ENCODE measurements at places on chromosomes 11 and 22.

DNA sequence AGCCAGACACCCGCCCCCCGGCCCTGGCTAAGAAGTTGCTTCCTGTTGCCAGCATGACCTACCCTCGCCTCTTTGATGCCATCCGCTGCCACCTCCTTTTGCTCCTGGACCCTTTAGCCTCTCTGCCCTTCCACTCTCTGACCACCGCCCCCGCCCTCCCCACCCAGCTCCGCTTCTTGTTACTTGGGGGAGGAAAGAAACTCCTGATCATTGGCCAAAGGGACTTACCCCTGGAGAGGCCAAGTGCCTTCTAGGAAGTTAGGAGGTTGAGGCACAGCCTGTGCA lies at the start of gene PRR33:
Gene PRR33, minus strand, starts transcription at position 65 of the 285 bp plus-strand sequence. CDS start 1,311 bp downstream, outside the sequence.
- DNase-seq = no peak

DNA sequence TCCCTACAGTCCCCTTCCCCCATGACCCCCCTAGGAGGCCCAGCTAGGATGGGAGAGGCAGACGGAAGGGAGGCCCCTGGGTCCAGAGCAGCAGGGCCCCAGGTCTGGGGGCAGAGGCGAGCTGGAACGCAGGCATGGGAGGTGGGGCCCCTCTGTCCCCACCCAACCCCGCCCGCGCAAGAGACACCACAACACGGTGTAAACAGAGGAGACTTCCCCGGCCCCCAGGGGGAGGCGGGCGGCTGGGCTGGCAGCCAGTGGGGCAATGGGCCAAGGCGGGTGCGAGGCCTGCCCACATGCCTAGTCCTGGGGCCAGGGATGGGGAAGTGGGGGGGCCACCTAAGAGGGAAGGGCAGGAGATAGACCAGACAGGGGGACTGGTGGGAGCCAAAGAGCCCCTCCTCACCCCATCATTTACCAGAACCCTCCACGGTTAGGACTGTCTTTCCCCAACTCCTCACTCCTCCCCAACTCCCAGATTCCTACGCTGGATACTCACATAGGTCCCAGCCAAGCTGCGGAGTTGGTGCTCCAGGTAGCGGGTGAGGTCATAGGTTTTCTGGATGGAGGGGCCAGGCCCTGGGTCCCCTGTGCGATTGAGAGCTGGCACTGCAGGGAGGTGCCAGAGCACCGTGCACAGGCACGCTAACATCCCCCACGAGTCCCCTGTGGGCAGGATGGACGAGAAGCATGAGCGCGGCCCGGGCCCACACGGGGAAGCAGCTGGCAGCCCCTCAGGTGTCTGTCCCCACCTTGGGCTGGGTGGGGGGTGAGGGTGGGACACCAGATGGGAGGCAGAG lies 6.2 kb downstream of the CLCF1 start:
- no peak for DNase-seq

- no peak for DNase-seq
Observed at GRCh38 chr11:19546325-19546724, 166.3 kb upstream of the NAV2 start.

DNA sequence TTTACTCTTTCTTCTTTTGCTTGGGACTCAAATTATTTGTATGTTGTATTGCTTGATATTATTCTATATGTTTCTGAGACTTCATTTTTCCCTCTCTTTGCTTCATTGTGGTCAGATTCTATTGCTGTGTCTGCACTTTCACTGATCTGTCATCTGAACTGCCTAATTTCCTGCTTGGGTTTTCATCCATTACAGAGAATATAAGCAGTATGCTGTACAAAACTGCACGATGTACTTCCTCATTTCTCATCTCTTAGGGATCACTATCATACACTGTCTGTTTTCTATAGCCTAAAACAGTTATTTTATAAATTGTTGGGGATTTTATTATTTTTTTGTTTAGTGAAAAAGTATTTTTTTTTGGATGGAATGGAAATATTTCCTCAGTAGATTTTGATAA lies 736.7 kb upstream of the ANO5 start:
- DNase-seq = no peak

- DNase-seq = no peak
Observed at GRCh38 chr11:129346916-129347315, 28.7 kb upstream of the BARX2 start.

DNA sequence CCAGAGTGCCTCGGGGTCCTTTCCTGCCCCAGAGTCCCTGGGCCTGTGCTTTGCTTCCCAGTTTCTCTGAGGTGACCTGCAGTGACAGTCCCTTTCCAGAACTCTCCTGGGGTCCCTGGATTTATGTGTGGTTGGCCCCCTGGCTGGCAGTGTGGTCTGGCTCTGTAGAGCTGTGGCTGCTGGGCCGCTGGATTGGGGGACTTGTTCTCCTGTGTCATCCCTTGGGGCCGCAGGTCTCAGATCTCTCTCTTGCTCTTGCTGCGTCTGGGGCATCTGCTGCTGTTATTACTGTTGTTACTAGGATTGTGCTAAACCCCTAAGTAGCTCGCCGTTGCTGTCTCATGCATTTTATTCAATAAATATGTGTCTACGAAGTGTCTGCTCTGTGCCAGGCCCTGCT lies 31.9 kb downstream of the FAM83F start:
- DNase-seq = no peak

- DNase-seq = no peak
Observed at GRCh38 chr11:27039873-27040272, 742 bp upstream of the BBOX1 start.

GRCh38 chr11:16669799-16670415 lies 68.5 kb upstream of the C11orf58 start:
- no peak for DNase-seq

DNA sequence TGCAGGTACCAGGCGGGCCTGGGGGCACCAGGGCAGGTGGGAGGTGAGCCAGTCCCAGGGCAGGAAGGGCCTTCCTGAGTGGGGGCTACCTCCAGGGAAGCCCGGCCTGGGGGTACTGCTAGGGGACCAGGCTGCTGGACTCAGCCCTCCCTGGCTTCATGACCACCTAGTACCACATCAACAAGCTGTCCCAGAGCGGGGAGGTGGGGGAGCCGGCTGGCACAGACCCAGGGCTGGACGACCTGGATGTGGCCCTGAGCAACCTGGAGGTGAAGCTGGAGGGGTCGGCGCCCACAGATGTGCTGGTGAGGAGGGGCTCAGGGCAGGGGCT lies 6.7 kb downstream of the TRPT1 start:
- no peak for DNase-seq

DNA sequence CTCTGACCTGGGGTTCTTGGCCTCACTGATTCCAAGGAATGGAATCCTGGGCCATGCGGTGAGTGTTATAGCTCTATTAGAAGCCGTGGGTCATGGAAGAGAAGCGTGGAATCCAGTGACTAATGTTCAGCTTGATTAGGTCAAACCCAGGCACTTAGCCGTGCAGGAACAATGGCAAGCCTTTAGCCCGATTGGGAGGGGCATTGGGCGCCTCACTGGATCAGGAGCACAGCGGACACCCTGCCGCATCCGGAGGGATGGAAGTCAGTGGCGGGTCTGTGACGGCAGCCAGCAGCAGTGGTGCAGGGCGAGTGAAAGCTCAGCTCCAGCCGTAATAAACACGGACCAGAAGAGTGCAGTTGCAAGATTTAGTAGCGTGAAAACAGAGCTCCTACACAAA lies 20.5 kb upstream of the SLC17A6 start:
- DNase-seq = no peak

DNA sequence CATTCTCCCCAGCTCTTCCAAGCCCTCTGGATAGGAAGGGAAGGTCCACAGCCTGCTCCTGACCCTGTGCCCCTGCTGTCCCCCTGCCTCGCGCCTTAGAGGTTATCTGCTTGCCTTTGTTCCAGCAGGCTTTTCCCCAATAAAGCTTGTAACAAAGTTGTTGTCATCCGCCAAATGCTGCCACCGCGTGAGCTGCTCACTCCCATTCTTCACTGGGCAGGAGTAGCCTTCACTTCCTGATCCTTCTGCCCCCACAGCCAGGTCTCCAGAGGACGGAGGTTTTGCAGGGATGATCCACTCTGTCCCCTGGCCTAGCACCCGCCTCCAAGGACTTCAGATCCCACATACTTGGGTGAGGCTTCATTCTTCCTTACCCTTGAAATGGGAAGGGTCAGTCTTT lies 94.0 kb upstream of the RASSF10 start:
- DNase-seq = no peak

DNA sequence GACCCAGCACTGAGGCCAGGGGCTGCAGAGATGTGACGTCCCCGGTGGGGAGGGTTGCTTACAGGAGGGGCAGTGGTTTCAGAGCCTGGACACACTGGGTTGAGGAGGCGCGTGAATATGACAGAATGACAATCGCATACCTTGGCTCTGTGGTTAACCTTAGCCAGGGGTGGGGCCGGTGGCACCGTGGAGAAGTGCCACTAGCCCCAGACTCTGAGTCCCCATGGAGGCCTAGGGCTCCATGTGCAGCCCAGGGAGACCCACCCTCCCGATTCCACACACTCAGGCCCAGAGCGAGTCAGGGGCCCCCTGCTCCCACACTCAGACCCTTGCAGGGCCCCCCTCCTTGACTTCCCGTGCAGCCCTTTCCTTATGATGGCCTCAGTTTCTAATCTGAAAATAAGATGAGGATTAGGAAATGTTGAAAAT lies 3.6 kb upstream of the ACR start:
- DNase-seq = no peak

DNA sequence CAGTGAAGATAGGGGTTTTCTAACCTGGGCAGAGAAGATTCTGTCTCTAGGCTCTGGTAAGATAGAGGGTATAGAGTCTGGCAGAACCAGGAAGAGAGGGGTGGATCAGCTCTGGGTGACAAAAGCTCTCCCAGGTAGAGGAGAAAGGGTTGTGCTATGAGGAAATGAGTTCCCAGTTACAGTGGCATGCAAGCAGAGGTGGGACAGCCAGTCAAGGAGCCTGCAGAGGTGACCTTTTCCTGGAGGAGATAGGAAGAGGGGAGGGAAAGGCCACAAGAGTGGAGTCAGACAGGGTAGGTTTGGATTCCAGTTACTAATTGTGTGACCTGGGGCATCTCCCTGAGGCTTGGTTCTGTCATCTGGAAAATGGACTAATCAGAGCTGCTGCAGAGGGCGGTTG lies 3.4 kb upstream of the CAPN5 start:
- no peak for DNase-seq

- no peak for DNase-seq
Observed at GRCh38 chr11:134542401-134543165, 130.5 kb upstream of the B3GAT1 start.

- DNase-seq = no peak
Observed at GRCh38 chr11:114039551-114039950, 20.0 kb upstream of the ZBTB16 start.

DNA sequence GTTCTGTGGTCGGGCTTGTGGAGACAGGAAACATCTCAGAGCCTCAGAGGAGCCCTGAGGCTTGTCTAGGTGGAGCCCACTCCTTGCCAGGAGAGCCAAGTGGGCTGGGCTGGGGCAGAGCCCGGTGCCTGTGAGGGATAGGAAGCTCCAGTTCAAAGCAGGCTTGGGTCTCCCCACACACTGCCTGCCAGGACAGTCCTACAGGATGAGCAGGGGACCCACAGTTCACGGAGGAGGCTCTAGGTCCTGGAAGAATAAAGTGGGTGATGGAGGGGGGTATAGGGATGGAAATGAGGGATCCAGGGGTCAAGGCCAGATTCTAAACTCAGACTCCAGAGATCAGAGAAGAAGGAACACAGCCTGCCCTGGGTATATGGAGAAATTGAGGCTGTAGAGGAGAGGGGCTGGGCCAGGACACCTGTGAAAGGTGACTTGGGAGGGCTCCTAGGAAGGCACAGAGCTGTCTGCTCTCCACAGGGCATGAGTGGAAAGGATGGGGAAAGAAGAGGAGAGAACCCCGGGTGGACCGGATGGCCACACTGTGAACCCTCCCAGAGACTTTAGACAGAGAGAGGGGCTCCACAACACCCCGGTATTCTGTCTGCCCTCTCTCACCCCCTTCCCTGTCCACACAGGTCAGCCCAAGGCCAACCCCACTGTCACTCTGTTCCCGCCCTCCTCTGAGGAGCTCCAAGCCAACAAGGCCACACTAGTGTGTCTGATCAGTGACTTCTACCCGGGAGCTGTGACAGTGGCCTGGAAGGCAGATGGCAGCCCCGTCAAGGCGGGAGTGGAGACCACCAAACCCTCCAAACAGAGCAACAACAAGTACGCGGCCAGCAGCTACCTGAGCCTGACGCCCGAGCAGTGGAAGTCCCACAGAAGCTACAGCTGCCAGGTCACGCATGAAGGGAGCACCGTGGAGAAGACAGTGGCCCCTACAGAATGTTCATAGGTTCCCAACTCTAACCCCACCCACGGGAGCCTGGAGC lies 7.4 kb downstream of the IGLL5 start:
- no peak for DNase-seq

GRCh38 chr22:35352214-35353111 lies 28.4 kb upstream of the HMOX1 start:
- peak; percentile 21 for DNase-seq

- DNase-seq = no peak
Observed at GRCh38 chr11:122235615-122236014, 119.6 kb upstream of the BLID start.

GRCh38 chr11:103959279-103959942 lies 77.0 kb upstream of the DDI1 start:
- DNase-seq = no peak

DNA sequence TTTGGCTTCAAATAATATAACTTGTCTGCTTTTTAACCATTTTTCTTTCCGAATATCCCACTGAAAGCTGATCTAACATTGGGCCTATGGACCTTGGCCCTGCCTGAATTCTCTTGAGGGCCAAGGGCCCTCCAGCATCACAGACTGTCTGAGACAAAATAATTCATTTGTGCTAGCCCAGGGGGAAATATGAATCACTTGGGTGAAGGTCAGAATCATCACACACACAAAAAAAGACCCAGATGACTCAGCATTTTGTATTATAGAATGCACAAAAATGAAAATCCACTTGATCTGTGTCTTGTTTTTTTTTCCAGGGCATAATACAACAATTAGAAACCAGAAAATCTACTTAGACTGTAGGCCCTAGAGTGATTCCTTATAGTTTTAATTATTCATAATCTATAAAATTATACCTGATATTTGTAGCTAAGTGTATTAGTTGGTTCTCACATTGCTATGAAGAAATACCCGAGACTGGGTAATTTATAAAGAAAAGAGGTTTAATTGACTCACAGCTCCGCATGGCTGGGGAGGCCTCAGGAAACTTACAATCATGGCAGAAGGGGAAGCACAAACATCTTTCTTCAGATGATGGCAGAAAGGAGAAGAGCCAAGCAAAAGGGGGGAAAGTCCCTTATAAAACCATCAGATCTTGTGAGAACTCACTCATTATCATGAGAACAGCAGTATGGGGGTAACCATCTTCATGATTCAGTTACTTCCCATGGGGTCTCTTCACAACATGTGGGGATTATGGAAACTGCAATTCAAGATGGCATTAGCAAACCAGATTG lies 15.6 kb upstream of the RDX start:
- no peak for DNase-seq

DNA sequence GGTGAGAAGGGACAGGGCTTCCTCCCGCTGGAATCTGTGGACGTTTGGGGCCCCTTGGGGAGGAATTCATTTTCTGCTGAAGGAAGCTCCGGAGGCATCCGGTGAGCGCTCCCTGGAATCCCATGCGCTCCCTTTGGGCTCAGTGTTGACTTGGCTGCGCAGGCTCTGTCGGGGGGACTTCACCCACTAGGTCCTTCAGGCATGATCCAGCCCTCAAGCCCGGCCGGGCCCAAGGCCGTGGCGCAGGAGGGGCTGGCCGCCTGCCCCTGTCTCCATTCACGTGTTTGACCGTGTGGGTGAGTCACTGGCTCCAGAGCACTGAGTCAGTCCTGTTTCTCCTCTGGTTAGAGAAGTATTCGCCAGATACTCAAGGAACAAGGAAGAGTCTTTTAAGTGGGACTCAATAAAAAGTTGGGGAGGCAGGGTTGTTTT lies 1.4 kb downstream of the CTTN start:
- DNase-seq = no peak

GRCh38 chr11:62489204-62489603 lies 57.4 kb downstream of the AHNAK start:
- no peak for DNase-seq

- no peak for DNase-seq
Observed at GRCh38 chr11:71387200-71387599, 61.0 kb downstream of the DHCR7 start.

All from stimulated activated CD4-positive, alpha-beta T cell treated with anti-CD3 and anti-CD28 coated beads, Interleukin-1b, Interleukin-23, amount 100 ng/mL, for 4 hours (primary cell).